ENCODE measurements at places on chromosomes 2 and 18.

DNA sequence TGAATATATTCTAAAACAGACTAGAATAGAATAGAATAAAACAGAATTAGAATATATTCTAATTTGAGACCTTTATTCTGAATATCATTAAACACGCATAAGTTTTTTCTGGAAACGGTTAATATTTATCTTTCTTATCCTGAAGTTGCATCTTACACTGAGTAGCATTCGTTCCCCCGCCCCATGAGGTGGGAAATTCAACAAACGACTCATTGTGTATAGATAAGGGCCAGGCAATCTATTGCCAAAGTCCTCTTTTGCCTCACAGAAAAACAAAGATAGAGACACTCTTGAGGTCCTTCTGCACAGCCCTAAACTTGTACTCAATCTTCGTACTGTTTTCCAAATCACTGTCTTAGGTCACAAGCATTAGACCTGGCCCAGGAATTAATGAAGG, 98.1 kb downstream of the COL6A3 start:
- no peak for DNase-seq

DNA sequence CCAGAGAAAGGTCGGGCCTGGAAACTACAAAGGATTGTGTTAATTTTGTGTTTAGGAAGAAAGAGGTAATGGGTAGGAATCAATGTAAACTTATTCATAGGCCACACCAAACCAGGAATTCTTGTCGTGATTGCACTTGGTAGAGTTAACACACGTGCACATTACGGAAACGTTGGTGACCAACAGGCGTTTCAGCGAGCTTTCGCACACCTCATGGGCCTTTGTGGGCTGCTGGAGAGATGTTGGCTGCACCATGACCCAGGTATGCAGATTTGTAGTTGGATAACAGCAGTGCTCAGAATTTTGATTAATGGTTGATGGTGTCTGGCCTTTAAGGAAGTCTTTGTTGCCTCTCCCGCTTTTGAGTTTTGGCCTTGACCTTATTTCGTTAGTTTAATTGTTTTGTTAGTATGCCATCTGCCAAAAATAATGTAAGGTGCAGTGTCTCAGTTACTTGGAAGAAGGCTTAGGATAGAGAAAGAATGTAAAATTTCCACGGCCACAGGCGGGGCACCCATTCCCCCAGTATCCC, 1.9 kb downstream of the ZNF236 start:
- no peak for DNase-seq

GRCh38 chr2:168939918-168940317, 38.8 kb downstream of the G6PC2 start:
- no peak for DNase-seq

DNA sequence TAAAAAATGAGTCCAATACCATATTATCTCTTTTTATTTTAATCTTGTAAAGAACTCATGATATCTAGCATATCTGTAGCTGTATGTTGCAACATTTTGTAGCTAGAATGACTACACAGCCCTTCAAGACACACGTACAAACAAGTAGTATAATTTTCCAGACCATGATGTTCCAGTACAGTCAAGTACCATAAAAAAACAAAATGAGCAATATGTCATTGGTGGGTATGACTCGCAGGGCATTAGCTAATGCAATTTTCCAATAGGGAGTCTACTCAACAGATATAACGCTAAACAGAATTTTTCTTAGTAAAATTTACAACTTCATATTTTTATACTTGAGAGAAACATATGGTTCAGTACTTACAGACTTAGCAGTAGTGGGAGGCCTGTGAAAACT, 53.6 kb upstream of the UGP2 start:
- DNase-seq, result no peak

DNA sequence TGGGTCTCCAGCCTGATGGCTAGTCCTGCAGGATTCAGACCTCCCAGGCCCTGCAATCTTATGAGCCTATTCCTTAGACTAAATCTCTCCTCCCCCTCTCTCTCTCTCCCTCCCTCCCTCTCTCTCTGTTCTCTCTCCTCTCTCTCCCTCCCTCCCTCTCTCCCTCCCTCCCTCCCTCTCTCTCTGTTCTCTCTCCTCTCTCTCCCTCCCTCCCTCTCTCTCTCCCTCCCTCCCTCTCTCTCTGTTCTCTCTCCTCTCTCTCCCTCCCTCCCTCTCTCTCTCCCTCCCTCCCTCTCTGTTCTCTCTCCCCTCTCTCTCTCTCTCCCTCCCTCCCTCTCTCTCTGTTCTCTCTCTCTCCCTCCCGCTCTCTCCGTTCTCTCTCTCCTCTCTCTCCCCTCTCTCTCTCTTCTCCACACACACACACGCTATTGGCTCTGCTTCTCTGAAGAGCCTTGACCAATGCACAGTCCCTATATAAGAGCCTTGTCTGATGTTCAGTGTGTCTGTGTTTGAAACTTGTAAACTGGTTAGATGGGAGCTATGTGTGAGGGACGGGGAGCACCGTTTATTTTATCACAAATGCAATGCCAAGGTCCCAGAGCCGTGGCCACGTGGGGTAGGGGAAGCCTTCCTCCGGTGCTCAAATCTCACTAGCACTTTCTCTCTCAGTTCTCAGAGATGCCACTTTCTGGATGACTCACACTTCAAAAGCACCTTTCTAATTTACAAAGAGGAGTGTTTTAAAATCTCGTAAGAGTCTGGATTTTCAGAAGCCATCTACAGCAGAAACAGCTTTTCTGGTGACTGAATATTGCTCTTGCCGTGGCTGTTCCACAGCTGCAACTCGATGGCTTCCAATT, 9.4 kb upstream of the PRLH start:
- DNase-seq, result no peak

DNA sequence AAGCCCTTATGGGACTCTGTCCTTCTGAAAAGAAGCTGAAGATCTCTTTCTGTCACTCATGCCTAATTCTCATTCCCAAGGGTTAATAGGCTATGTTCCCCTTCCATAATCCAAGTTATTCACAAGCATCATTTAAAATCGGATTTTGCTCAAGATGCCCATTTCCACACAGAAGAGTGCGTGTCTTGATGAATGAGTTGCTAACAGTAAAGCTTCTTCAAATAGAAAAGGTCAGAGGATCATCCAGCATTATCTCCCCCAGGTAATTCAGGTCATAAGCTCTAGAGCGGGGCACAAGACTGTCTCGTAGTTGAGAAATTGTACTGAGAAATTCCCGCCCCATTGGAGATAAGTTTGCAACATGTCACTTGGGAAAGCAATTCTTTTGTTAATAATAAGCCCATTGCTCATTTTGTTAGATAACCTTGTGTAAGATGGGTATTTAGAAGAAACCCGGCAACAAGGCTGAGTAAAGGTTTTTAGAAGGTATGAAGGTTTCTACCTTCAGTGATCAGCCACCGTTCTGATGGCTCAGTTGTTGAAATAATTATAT, 290.7 kb upstream of the EPAS1 start:
- no peak for DNase-seq

DNA sequence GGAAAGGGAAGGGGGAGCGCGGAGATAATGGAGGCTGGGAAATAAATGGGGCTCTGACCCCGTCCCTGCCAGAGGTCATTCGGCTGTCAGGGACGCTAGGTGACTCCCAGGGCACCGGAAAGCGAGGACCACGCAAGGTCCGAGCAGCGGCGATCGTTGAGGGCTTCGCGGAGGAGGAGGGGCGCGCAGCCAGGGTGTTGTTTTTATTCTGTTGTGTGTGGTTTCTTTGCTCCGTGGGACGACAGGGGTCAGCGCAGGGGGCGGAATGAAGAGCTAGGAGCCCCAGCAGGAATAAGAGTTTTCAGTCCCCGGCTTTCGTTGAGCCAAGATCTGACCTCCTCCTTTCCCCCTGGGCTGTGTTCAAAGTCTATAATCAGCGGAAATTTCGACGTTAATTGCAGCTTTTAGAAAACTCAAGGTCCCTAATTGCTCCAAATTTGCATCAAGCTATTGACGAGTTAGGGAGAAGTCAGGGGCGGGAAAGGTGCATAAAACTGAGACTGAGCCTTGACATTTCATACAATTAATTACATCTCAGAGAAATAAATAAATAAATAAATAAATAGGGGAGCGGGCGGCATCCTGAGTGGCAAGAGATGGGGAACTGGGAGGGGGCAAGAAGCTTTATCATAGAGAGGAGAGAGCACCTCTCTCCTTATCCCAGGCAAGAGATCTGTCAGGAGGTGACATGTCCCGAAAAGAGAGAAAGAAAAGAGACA, 2.2 kb downstream of the GAD1 start:
- DNase-seq, result no peak

DNA sequence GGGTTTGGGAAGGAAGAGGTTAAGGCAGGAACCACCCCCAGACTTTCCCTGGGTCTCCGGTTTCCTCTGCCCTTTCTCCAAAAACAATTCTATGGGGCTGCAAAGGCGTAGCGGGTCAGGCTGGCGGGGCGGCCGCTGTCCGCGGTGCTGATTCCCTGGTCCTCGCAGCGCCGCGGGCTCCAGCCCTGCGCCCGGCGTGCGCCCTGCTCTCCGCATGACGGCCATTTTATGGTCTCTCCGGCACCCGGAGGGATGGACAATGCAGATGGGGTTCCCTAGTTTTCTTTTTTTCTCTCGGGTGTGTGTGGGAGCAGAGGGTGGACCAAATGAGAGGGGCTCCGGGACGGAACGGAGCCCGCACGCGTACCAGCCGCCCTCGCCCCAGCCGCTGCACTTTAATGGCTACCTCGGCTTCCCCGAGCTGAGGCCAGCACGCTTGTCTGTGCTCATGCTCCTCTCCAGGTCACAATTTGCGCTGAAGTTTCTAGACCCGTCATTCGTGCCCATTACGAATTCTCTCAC, 1.6 kb downstream of the ST8SIA3 start:
- DNase-seq, result no peak

- DNase-seq, result no peak
These were observed 341.3 kb downstream of the TGIF1 start for GRCh38 chr18:3791238-3791637.

DNA sequence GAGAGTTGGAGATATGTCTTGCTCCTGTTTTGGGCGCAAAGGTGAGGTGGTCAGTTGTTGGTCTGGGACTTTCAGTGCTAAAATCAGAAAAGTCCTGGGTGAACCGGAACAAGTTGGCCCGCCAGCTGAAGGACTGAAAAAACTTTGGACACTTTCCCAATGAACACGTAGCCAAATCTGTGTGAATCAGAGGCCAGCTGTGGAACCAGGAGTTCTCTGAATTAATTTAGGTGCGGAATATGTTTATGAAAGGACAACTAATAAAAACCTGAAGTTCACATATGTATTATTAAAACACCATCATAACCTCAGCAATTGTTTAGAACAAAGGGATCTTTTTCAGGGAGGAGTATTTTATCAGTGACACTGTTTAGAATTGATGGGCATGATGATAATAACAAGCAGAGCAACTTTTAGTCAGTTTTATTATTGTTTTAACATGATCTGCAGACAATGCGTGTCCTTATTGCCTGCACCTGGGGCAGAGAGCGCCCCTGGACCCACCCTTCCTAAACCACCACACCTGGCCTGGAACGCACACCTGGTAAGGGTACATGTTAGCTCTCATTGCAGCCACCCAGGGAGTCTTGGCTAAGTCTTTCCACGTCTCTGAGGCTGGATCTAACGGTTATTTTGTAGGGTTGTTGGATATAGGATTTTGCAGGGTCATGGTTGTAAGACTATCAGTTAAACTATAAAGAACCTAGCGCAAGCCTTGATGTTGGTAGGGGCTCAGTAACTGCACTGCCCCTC, 9.9 kb upstream of the ODC1 start:
- no peak for DNase-seq

- no peak for DNase-seq
These were observed 359.5 kb upstream of the ETAA1 start for GRCh38 chr2:67037655-67038054.

DNA sequence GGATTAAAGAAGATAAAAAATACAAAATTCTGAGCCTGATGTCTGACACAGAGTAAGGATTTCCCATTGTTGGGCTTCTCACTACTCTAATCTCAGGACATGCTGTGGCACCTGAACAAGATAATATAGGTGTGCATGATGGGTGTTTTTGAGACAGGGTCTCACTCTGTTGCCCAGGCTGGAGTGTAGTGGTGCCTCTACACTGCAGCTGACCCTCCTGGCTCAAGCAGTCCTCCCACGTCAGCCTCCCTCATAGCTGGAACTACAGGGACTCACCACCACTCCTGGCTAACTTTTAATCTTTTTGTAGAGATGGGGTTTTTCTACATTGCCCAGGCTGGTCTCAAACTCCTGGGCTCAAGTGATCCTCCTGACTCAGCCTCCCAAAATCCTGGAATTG, 32.9 kb downstream of the SOX11 start:
- DNase-seq, result no peak

DNA sequence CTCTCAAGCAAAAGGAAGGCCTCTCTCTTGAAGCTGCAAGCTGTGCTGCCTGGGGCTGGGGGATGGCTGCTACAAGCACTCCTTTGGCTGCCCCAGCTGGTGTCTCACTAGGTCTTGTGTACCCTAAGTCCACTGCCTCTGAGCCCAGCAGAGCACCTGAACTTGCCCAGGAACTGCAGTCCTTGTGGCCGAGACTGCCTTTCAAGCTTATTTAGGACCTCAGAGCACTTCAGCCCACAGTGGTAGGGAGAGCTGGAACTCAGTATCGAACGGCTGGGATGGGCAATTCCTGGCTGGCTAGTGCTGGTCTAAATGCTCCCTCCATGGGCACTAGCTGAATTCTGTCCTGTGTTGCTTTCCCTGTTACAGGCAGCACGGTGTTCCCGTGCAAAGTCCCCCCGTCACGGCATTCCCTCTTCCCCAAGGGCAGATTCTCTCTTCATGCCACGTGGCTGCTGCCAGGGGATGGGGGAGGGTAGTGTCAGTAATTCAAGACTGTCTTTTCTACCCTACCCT, 25.9 kb downstream of the STPG4 start:
- no peak for DNase-seq

DNA sequence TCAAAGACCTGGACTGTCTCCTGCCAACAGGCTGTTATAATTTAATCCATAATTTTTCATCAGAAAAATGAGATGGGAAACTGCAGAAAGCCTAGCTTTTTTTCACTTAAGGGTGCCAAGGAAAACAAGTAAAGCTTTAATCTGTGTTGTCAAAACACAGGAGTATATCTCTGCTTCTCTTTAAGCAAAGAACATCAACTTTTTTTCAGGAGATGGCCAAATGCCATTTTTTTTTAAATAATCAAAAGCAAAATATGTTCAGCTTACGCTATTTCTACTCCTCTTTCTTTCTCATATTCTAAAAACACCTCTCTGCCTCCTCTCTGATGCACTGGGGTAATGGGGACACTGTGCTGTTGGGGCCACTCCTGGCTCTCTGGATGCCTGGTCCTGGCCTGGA, 73.1 kb upstream of the NXPH2 start:
- no peak for DNase-seq

- DNase-seq, result no peak
These were observed 26.2 kb upstream of the KCNG2 start for GRCh38 chr18:79771446-79772107.
